Spleen (tissue), 13 donors: ENCODE measurements at places on chromosomes 16 and 17. TPM values are rescaled to one million over a fixed set of nuclear protein-coding genes. Genes with fewer than 3 reads are reported as not detected.

DNA sequence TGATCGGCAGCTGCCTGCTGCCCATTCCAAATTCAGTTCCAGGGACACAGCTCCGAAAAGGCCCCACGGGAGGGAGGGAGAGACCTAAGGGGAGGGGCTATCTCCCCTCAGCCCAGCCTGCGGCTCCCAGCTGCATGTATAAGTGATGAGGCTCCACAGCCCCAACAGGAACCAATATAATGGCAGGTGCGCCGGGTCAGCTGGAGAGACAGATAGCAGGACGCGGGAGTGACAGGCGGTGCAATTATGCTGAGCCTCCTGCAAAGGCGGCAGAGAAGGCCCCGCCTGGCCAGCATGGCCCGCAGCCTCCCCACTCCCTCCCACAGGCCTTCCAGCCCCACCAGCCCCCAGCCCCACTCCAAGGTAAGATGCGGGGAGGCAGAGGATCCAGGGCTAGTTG, 8.1 kb upstream of the C1QL1 start:
- no peak for DNase-seq

DNA sequence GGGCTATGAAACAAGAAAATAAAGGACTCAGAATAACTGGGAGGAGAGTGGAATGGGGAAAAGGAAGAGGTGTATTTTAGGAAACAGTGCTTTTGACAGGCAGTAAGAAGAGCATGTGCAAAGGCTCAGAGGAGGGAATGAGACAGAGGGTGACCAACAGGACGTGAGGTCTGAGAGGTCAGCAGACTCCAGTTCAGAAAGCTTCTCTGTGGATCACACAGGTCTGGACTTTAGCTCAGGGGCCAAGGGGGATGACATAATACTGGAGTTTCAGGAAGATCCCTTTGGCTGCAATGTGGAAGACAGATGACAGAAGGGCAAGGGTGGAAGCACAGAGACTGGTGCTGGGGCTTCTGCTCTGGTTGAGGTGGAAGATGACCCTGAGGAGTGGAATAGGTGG, 489.9 kb upstream of the CDH5 start:
- no peak for DNase-seq

GRCh38 chr17:74008196-74008595, 195.3 kb upstream of the RPL38 start:
- no peak for DNase-seq

DNA sequence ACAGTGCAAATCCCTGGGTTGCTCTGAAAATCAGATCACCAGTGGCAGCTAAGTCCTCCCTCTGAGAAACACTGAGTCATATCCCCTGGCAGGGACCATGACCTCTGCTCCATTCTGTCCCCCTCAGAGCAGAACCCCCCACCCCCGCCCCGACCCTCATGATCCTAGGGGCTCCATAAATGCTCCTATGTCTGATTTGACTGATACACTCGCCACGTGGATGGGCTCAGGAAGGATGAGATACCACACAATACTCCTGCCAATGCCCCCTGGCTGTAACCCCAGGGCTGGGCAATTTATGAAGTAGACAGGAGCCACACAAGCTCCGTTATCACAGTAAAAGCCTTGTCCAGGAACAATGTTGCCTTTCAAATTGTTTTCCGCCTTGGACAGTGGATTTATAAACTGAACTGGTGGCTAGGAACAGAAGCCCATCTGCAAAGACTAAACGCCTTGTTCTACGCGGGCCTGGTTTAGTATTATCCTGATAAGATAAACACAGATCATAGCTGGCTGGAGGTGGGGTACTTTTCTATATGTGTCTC, 394.8 kb downstream of the SLC39A11 start:
- DNase-seq: no peak

GRCh38 chr16:57585051-57585687, 42.7 kb downstream of the ADGRG5 start:
- no peak for DNase-seq

DNA sequence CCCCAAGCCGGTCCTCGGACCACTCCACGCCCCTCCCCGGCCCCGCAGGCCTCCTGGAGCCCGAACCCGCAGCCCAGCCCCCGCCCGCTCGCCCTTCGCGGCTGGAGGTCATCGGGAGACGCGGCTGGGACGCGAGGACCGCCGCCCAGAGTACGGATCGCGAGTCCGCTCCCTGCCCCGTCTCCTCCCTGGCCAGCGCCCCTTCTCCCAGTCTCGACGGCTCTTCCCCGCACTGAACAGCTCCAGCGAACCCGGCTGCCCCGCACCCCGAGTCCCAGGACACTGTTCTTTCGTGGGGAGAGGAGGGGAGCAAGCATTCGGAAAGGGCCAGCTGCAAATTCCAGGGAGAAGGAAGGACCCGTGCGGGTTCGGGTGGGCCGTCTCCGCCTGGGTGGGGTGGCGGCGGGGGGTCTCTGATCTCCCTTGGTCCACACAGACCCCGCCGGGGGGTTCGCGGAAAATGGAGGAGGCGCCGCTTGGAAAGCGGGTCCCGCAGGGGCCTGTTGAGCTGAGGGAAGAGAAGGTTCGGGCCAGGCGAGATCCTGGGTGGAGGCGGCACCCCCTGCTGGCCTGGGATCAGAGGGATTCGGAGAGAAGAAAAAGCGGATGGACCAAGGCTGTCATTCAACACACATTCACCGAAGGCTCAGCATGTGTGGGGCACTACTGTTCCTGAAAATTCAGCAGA, 632 bp upstream of the RTN4RL1 start:
- no peak for DNase-seq

GRCh38 chr16:54673313-54673712, 257.4 kb upstream of the IRX5 start:
- DNase-seq: no peak

DNA sequence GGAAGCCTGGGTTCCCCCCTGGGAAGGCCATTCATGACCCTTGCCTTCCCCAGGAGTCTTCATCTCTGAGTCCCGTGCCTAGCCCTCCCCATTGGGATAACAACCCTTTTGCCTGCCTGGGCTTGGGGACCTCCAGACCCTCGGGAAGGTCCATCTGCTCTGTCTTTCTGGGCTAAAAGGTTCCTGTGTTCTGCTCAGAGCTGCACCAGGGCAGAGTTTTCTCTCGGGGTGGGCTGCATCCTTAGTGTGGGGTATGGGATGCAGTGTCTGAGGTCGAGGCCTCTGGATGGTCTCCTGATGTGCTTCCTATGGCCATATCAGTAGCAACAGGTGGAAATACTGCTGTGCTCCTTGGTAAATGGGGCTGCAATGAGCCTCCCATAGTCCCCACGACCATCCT, 22.9 kb upstream of the PLLP start:
- peak; percentile 29 for DNase-seq

ANKRD40CL gene
- total RNA-seq: not detected
